NCI-H1417 treated with DMSO at 0.1 percent for 48 hours (cell line): ENCODE measurements at places on chromosomes 3 and 15.
A peak's percentile ranks its signal among the peaks of the same experiment; 100 is the strongest.

- DNase-seq: no peak
Measured at GRCh38 chr3:84987706-84988504, 29.1 kb downstream of the CADM2 start.

GRCh38 chr3:72973031-72973723, 23.4 kb upstream of the PPP4R2 start:
- no peak for DNase-seq

GRCh38 chr15:96560246-96560895, 229.9 kb downstream of the NR2F2 start:
- no peak for DNase-seq

GRCh38 chr3:148873270-148873927, 8.3 kb downstream of the CPA3 start:
- DNase-seq: no peak

DNA sequence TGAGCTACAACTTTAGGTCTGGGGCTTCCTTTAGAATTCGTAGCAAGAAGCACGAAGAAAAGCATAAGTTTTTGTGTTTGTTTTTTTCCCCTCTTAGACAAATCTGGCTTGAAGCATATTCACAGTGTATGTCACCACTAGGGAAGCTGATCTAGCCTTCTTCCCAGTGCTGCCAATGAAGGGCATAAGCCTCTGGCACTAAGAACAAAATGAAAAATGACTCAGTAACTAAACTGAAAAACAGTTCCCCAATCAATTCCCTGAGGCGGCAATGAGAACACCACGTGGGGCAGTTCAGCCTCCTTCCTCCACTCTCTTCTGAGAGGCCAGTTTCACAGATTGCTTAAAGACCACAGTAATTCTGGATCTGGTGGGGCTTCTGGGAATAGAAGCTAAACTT, 338.1 kb downstream of the GAP43 start:
- DNase-seq: no peak

- peak; percentile 36 for DNase-seq
Measured at GRCh38 chr15:47717036-47717612, at the start of gene SEMA6D. SEMA6D (plus strand) TSS chr15:47717505; CDS start chr15:47759799, 42,294 bp downstream.

- DNase-seq: no peak
Measured at GRCh38 chr15:39896846-39897245, 23.2 kb downstream of the GPR176 start.

DNA sequence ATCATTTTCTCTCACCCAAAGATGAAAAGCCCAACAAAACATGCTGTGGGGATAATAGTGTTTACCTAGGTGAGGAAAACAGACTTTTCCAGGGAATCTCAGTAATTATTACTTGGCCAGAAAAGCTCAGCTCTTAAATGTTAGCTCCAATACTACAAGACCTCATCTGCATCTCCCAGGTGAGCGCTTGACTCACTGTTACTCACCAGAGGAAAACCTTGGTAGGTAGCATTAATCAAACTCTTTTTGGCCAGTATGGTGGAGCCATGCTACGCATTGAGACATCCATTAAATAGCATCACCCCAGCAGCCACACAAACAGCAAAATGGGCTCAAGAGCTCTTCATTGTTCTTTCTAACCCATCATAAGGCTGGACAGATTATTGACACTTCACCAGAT, 99.0 kb downstream of the TIGIT start:
- DNase-seq: no peak

GRCh38 chr3:159813822-159814531, 174.7 kb upstream of the IL12A start:
- peak; percentile 29 for DNase-seq

- DNase-seq: no peak
Measured at GRCh38 chr3:62942227-62942626, 67.0 kb upstream of the CADPS start.

DNA sequence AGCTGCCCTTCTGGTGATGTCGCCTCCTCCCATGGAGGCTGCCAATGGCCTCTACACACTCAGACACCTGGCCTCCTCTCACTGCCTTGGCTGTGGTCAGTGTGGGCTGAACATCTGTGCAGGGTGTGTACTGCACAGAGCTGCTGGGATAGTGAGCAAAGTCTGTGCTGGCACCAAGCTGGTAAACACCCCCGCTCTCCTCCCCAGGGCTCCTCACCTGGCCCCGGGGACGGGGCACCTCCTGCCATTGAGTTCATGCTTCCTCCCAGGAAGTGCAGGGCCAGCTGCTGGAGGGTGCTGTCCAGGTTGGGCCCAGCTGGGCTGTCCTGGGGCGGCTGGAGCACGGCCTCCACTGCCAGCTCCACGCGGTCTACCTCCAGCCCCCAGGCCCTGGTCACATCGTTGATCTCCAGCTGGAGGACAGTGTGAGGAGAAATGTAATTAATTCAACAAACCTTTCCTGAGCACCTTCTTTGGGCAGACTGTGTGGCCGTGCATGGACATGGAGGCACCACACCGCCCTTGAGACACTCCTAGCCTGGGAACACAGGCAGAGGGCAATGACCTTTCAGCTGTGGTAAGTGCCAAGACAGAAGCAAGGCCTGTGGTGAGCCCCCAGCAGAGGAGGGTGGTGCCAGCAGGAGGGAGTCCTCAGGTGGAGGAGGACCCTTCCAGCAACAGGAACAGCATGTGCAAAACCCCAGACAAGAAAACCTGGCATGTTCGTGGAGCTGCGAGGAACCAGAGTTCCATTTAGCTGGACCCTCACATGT, 6.8 kb downstream of the STOML1 start:
- DNase-seq: no peak

DNA sequence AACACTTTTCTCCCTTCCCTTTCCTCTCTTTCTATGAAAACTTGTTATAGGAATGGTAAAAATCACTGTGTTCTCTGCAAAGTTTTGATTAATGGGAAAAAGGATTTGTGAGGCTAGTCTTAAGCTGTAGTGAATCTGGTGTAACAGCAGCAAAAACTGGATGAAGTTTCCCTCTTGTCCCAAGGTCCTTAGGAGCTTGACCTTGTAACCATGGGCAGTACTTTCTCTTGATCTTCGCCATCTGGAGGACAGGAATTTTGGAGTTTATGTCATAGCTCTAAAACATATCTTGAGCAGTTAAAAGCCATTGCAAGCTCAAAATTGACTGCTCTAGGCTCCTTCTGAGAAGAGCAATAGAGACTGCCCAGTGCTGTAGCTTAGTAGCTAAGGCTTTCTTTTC, 56.5 kb upstream of the GPD1L start:
- no peak for DNase-seq

- DNase-seq: no peak
Measured at GRCh38 chr3:33271324-33271723, 5.9 kb upstream of the FBXL2 start.

- no peak for DNase-seq
Measured at GRCh38 chr3:29628795-29629194, 347.9 kb downstream of the RBMS3 start.

DNA sequence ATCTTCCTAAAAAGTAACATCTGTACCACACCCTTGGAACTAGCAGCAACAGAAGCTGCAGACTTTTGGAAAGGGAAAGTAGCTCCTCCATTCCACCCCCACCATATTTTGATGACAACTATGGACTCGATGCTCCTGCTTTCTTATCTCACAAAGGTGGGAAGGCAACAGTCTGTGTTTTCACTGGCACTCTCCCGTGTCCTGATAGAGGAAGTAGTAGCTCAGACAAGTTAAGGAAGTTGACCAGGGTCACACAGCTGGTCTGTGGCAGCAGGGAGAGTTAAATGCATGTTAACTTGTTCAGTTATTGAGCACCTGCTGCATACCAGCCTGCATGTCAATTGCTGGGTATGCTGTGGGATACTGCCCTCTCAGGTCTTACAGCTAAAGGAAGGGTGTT, 33.1 kb downstream of the BHLHE40 start:
- DNase-seq: no peak

GRCh38 chr3:30692498-30693130, 86.2 kb downstream of the TGFBR2 start:
- no peak for DNase-seq

DNA sequence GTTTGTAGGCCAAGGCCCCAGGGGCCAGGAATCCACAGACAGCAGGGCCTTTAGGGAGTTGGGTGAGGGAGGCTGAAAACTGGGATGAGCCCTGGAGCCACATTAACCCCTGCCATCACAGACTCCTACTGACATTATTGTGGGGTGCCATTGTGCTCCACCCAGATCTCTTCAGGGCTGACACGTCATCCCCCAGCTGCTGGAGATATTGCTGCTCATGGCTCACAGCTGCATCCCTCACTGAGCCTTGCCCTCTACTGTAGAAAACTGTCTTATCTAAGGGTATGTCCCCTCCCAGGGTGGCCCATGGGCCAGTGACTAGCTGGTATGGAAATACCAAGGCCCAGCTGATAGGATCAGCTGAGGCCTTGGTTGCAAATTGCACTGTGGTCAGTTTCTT, 87.3 kb upstream of the PRR23C start:
- DNase-seq: no peak

DNA sequence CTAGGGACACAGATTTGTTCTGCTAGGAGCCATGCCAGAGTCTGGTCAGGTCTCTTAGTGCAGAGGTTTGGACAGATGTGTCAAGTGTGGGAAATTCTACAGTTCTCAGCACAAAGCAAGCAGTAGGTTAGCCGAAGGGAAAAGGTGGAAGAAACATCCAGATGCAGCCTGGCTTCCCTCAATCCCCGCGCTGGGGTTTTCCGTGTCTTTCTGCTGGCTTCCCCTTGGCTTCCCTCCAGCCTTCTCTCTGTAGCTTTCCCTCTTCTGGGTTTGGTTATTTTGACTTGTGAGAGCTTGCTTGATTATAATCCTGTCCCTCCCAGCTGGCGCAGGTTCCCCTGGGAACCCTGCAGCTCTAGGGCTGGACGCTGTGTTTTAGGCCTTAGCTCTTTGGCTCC, 4.1 kb downstream of the TF start:
- DNase-seq: no peak

DNA sequence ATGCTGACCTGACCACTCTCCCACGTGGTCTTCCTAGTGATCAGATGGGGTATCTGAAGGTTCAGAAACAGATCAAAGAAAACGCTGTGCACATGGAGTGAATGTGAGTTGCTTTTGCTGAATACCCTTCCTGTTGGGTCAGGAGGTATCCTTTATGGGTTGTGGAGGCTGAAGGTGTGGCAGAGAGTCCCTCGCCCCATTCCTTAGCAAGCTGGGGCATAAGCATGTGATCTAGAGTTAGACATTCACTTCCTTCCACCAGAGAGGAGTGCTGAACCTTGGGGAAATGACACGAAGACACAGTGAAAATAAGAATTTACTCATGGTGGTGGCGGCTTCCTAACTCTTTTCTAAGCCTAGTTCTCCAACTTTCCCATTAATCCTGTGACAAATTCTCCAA, 27.8 kb upstream of the SPTBN5 start:
- DNase-seq: no peak

DNA sequence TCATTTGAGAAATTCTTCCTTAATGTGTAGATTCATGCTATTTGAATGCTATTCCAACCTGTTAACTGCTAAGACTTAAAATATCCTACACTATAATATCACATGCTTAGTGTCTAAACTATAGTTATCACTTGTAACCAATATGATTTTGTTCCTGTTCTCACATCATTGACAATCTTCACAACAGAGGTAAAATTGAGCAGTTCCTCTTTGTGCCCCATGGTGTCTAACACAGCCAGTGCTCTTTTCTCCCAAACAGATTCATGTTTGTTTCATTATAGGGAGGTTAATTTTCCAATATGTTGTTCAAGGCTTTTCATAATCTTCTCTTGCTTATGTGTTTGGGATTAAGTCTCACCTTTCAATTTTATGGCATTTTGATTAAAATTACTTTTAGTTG, 591.1 kb downstream of the ZPLD1 start:
- DNase-seq: no peak
